T1000 (cell line): ENCODE measurements at places on chromosomes 6 and 20.

DNA sequence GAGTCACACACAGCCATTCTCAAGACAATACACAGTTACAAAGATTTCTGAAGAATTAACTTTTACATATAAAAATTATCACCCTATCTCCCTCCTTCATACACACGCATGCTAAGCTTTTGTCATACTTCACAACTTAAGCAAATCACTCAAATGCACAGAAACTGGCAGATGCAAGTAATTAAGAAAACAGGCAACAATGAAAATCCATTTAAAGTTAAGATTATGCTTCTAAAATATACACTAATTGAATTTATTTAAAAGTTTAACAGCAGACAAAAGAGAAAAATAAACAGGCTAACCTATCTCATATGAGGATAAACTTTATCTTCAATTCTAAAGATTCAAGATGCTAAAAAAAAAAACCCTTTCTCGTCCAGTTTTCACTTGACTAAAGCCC lies 68.4 kb downstream of the DST start:
- DNase-seq: no peak

- DNase-seq: no peak
These were observed 10.6 kb downstream of the RBM24 start for GRCh38 chr6:17291778-17292177.

DNA sequence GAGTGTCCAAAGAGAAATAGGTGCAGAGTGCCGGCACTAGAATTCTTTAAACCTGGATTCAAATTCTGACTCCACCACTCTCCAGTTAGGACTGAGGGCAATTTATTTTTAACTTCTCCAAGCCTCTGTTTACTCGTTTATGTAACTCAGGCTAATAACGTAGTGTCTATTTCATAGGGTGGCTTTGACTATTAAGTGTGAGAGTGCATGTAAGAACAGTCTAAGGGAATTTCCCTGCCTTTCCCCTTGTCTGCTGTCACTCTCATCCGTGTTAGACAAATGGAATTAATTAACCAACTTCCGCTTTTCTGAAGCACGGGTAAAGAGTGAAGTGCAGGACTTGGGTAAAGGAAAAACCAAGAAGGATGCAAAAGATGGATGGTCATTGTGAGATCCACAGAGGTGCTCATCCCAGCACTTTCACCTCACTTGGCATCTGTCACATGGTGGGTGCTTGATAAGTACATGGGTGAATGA lies 4.1 kb upstream of the ZKSCAN8 start:
- DNase-seq: no peak

DNA sequence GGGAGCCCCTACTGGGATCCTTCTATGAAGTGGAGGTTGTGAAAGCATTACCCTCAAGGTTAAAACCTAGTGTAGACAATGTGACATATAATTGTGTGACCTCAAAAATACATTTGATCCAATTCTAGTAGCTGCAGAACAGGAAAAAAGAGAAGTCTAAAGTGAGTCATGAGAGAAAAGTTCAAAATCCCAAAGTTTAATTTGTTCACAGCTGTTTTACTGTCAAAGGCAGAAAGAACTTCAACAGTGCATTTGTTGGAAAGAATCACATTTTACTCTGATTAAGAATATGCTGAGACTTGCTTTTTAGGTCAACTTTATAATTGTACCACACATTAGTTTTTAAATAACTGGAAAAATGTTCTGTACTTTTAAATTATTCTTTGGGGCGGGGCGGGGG lies 1027.4 kb upstream of the FLRT3 start:
- DNase-seq: no peak

DNA sequence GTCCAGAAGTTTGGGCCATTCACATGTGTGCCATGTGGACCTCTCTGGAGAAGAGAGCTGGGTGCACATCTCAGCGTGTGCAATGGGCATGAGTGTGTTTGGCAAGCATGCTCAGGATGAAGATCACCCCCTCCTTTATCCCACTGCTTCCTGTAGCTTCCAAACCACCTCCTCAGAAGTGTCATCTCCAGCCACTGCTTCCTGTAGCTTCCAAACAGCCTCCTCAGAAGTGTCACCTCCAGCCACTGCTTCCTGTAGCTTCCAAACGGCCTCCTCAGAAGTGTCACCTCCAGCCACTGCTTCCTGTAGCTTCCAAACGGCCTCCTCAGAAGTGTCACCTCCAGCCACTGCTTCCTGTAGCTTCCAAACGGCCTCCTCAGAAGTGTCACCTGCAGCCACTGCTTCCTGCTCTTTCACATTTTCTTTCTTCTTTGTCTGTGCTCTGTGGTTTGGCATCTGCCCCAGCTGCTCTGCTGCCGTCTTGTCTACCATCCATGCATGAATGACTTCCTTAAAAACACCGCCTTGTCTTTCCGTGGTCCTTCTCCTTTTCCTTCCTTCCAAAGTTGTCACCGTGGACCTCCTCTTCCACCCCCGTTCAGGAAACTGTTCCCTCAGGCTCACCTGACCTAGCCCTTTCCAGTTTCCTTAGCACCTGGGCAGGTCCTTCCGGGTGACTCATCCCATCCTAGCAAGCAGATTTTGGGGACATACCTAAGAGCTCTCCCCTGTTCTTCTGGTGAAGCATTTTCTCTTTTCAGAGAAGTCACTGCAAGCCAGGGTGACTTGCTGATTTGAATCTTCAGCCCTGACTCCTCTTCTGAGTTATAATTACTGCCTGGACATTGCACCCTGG lies 43.5 kb upstream of the TIAM2 start:
- DNase-seq: no peak

GRCh38 chr6:14224359-14225103 lies 107.0 kb downstream of the CD83 start:
- no peak for DNase-seq

- DNase-seq: no peak
These were observed 945.9 kb upstream of the CITED2 start for GRCh38 chr6:140320081-140321080.

GRCh38 chr6:27743787-27744186 lies 168.4 kb downstream of the OR2B2 start:
- DNase-seq: no peak

DNA sequence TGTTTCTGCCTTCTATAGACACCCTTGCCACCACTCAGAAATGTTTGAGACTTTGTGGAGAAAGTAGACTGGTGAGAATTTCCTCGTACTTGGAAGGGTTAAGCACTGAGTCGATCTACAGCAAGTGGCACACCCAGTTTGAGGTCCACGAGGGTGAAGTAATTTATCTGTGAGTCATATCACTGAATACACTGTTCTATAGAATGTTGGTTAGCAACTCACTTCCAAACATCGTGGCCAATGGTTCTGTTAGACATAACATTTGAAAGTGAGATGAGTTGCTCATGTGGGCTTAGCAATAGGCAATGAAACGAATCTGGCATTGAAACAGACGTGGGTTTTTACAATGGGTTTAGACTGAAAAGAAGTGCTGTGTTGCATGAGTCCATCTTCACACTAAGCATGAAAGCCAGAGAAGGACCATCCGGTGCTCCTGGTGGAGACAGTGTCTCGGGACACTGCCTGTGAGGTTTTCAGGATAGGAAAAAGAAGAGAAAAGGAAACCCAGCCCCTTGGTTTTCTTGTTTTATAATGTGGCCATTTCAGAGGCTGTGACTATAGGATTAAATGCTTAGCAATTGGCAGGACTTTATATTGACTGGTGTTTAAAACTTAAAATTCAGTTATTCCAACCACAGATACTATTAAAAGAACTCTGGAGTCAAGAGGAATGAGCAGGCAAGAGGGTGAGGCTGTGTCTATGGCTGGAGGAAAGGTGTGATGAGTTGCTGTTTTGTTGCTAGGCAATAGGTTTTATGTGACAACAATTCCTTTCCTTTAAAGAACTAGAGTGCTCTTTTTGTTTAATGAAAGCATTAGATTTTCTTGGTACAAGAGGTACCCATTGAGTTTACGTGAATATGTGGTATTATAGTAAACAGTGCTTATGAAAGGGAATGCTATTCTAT lies 31.0 kb upstream of the EZR start:
- DNase-seq: peak; percentile 32

DNA sequence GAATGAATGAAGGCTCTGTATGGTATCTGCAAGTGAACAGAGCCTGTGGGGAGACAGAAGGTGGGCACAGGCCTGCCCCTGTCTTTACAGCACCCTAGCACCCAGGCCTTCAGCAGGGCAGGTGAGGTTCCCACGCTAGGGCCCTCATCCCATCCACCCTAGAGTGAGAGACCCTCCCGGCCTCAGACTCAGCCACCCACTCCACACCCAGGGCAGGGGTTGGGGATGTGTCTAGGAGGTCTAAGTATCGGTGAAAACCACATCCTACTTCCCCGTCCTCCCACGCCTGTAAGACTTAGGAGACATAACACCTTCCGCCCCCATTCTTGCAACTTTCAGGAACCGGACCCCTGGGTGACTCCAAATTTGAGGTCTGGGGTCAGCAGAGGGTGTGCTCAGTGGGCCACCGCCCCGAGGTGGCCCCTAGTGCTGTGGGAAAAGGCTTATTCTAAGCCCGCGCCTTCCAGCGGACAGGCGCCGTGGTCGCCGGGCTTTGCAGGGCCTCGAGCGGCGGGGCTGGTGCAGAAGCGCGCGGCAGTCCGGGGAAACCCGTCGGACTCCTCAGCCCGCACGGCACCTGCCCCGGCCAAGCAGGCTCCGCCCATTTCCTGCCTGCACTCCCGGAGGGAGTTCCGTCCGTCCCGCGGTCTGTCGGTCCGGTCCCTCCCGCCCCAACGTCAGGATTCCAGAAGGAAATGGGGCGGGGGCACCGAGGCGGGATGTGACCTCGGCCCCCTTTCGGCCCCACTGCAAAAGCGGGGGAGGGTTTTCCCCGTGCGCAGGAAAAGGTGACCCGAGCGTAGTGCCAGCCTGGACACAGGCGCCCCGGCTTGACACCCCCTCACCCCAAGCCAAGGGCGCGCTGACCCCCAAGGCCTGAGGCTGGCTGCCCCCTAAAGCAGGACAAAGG lies 868 bp downstream of the SAMD10 start:
- DNase-seq: no peak

DNA sequence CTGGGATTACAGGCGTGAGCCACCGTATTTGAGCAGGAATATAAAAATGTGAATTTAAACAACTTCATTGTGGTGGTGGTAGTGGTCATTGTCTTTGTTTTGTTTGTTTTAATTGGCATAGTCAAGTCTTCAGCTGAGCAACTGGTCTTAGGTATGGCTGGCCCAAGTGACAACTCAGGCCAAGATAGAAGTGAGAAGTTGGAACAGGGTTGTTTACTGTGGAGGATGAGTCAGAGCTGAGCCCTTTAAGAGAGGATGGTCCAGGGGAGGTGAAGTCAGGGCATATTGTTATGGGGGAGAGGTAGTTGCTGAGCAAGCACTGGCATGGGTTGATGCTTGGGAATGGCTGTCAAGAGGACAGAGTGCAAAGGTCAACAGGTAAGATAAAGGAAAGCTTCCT lies 308.2 kb downstream of the FARS2 start:
- no peak for DNase-seq

- no peak for DNase-seq
These were observed 147.8 kb downstream of the MACROD2 start for GRCh38 chr20:14142964-14143627.

DNA sequence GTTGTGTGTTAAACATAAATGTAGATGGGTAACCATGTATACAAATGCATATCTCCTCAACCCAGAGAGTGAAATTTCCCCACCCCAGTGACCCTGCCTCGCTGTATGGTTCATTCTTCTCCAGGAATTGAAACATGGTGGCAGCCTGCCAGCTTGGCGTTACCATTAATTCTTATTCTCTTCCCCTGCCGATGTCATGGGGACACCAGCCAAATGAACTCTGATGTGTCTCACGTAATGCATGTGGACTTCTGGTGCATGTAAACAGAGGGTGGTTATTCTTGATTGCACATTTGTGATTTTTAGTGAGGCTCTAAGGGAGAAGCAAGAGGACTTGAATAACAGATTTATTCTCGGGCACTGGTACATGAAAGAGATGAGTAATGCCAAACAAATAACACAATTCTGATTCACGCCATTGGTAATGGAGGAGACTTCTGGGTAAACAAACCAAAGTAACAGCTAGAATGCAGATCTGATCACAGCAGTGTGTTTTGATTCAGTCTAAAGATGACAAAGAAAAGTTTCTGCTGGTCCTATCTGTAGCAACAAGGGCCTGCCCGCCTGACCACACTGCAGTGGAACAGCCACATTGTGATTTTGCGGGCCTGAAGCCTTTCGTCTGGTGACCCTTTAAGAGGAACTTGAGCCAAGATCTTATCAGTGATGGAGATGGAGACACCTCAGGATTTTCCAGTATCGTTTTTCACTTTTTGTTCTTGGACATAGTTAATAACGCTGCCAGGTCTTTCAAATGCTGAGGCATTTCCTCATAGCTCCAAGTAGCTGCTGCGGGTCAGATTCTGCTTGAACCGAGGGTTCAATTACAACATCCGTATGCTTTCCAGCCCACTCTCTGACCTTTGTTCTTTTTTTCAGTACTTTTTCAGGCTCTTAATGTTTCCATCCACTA lies 171.8 kb upstream of the AKAP12 start:
- DNase-seq: peak; percentile 59

DNA sequence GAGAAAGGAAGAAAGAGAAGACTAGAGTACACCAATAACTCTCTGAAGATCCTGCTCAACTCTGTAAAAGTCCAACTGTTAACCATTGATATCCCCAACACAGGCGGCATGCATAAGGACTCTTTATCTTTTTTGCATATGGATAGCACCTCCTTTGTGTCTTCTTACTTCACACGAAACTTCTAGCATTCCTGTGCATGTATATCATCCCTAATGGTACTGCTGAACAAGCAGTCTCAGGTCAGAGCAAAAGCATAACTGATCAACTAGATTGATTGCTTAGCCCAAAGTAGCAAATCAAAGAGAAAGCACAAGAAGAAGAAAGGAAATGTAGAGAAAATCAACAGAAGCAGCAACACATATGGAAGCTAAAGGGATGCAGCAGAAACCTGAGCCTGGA lies 234.4 kb downstream of the SYNE1 start:
- no peak for DNase-seq

DNA sequence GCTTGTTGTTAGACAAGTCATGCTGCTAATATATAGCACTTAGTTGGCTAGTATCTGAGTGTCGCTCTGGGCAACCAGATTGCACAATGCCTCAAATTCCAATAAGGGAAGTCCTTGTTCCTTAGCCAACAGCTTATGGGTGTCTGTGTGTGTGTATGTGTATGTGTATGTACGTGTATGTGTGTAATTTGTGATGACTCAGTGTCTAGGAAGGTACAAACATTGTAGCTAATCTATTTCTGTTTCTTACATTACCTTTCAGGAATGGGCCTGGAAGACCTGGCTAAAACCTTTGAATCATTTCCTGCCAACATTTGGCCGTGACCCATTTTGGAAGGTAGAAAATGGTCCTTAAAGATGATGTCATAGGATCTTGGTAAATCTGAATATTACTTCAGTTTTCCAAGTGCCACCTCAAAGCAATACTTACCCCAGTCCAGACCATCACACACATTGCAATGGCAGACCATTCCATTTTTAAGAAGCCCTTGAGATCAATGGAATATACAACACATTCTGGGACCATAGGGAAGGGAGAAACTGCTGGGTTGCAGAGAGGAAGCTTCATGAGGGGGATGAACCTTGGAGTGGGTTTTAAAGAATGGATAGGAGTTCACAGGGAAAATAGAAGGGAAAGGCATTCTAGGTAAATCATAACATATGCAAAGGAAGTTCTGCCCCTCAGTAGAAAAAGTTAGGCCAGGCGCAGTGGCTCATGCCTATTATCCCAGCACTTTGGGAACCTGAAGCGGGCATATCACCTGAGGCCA lies 25.1 kb downstream of the NEDD9 start:
- DNase-seq: peak; percentile 61

- no peak for DNase-seq
These were observed 36.4 kb upstream of the UTRN start for GRCh38 chr6:144248476-144249301.

GRCh38 chr6:141653590-141653989 lies 479.1 kb upstream of the GJE1 start:
- no peak for DNase-seq
